ENCODE measurements at places on chromosomes 6 and 20. TPM values are rescaled to one million over a fixed set of nuclear protein-coding genes. Genes with fewer than 3 reads are reported as not detected.

The SOX18 gene
- not detected for total RNA-seq

The FOXS1 gene
- not detected for total RNA-seq

The VNN1 gene
- total RNA-seq: 2.7 TPM

The TBX18 gene
- under 0.01 TPM for total RNA-seq

The TOP1 gene
- 26.2 TPM for total RNA-seq

The ADAM33 gene
- total RNA-seq: under 0.01 TPM

The NKX2-2 gene
- total RNA-seq: not detected

The TSPO2 gene
- total RNA-seq: not detected

The OOEP gene
- total RNA-seq: not detected

The RIMS1 gene
- total RNA-seq: under 0.01 TPM

The KHDRBS2 gene
- total RNA-seq: 2.4 TPM

The RBBP8NL gene
- not detected for total RNA-seq

The SAPCD1 gene
- total RNA-seq: 0.63 TPM

The DUSP15 gene
- total RNA-seq: not detected

The CTNNBL1 gene
- 19.4 TPM for total RNA-seq

The SLC17A9 gene
- total RNA-seq: 2.0 TPM

The WFDC5 gene
- not detected for total RNA-seq

The RRBP1 gene
- total RNA-seq: 16.4 TPM

The PPP1R3G gene
- total RNA-seq: 0.31 TPM

The CST11 gene
- total RNA-seq: not detected

The SLC24A3 gene
- 1.0 TPM for total RNA-seq

The GRM1 gene
- not detected for total RNA-seq

The ZC2HC1B gene
- not detected for total RNA-seq

The DHX35 gene
- total RNA-seq: 10.5 TPM

The MC3R gene
- total RNA-seq: not detected

The TUBB2B gene
- 0.84 TPM for total RNA-seq

The PLA2G7 gene
- total RNA-seq: 5.1 TPM

The GRIK2 gene
- not detected for total RNA-seq

The ARMC12 gene
- 0.10 TPM for total RNA-seq

The ZHX3 gene
- total RNA-seq: 4.3 TPM

The LBP gene
- not detected for total RNA-seq

The TREM2 gene
- total RNA-seq: not detected

The AIF1 gene
- 245 TPM for total RNA-seq

The ENPP4 gene
- total RNA-seq: 17.5 TPM

The NHSL1 gene
- total RNA-seq: 0.63 TPM

The EPHA7 gene
- under 0.01 TPM for total RNA-seq

The TSBP1 gene
- not detected for total RNA-seq

The VGLL2 gene
- 0.10 TPM for total RNA-seq

The B3GALT4 gene
- total RNA-seq: 11.1 TPM

The C4A gene
- 0.94 TPM for total RNA-seq

The FAM210B gene
- total RNA-seq: 20.6 TPM

The CARMIL1 gene
- 3.1 TPM for total RNA-seq

The PDYN gene
- total RNA-seq: 0.10 TPM

The SUMO4 gene
- total RNA-seq: 16.9 TPM

The GLP1R gene
- total RNA-seq: 0.10 TPM

The PRRT1 gene
- 0.42 TPM for total RNA-seq

Data from mononuclear cell (primary cell).